Cerebellar cortex (tissue), 1 donor: ENCODE measurements at places on chromosomes 16 and 17.

GRCh38 chr16:23175651-23176050 is 6.9 kb upstream of the SCNN1G start:
- no peak for DNase-seq

GRCh38 chr17:6761779-6762178 is 5.9 kb downstream of the XAF1 start:
- no peak for DNase-seq

GRCh38 chr17:16928406-16929034 is 43.4 kb downstream of the TNFRSF13B start:
- DNase-seq, result no peak

- DNase-seq, result no peak
Measured at GRCh38 chr16:65024767-65025178, 97.1 kb downstream of the CDH11 start.

DNA sequence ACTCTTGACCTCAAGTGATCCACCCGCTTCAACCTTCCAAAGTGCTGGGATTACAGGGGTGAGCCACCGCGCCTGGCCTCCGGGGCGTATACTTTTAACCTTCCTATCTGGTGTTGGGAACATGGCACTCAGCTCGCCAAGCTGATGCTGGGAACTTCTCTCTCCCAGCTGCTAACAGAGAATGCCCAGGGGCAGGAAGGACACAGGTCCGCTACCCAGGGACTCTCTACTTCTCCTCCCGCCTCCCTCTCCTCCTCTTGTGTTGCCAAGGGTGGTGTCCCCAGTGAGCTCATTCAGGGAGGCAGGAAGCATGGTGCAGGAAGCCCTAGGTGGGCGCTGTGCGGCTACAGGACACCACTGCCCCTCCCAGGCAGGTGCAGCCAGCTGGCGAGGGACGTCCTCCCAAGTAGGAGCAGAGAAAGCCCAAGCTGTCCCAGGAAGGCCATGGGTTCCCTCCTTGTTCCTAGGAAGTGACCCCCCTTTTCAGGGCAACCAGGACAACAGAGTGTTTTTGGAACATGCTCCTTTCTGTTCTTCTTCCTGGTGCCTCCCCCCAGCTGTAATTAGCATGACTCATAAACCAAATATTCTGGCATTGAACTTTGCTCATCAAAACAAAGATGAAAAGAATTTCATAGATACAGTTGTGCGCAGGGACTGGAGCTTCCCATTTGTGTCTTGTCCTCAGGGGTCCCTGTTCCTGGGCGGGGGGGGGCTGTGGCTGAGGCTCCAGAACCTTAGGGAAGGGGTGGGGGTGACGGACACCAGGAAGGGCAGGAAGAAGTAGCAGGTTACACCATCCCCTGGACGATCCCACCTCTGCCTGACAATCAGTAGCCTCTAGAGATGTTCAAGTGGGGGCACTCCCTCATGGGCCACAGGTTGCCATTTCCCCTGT is 2.7 kb downstream of the C1QTNF1 start:
- no peak for DNase-seq

DNA sequence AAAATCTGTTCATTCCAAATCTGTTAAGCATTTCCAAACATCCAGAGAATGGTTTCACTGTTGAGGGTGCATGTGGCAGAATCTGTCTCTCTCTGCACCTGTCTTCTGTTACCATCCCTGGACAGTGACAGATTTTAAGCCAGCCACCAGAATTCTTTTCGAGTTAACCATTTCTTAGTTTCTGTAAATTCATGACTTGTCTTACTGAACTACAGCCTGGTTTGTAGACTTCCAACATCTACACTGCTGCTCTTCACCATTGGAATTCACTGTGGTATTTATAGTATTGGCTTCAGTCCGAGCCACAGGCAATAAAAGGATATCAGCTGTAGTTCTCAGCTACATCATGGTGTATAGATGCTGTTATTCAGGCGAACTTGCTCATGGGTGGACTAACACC is 47.6 kb downstream of the GOSR1 start:
- DNase-seq, result no peak

DNA sequence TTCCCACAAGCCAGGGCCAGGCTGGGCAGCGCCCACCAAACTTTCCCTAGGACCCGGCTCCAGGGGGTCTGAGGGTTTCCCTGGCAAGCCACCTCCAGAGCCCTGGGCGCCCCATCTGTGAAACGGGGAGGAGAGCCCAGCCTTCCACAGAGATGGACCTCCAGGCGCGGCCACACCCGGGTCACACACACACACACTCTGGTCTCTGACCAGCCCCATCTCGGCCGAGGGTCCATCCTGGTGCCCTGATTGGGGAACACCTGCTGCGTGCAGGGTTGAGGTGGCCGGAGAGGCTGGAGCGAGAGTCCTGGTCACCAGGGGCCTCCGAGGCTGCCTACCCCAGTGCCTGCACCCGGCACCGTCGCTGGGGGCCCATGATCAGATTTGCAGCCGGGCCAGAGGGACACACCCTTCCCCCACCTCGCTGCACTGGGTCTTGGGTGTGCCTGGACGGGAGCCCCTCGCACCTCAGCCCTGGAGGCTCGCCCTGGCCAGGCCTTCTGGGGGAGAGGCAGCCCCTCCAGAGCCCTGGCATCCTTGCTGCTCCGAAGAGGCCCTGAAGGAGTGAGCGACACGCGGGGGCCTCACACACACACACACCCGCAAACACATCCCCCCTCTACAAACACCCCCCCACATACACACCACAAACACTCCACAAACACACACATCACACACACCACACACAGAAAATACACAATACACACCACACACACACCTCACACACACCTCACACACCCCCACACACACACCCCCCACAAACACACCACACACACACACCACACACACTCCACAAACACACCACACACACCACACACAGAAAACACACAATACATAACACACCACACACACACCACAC is 29.7 kb downstream of the SLC25A10 start:
- DNase-seq, result no peak

GRCh38 chr16:58264961-58265479 is 29.8 kb downstream of the PRSS54 start:
- no peak for DNase-seq

DNA sequence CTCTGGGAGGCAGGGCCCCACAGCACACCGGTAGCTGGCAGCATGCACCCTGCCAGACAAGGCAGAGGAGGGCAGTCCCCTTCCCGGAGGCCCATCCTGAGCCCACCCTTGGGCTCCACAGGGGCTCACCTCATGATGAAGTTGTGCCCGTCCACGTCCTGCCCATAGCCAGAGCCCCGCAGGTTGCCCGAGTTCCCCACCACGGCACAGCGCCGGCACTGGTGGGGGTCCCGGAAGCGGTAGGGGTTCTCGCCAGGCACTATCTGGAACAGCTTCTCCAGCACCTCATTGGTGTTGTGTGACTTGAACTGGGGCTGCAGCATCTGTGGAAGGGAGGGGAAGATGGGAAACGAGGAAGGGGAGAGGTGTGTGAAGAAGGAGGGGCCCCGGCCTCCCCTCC is 44.0 kb downstream of the ST3GAL2 start:
- DNase-seq, result no peak

DNA sequence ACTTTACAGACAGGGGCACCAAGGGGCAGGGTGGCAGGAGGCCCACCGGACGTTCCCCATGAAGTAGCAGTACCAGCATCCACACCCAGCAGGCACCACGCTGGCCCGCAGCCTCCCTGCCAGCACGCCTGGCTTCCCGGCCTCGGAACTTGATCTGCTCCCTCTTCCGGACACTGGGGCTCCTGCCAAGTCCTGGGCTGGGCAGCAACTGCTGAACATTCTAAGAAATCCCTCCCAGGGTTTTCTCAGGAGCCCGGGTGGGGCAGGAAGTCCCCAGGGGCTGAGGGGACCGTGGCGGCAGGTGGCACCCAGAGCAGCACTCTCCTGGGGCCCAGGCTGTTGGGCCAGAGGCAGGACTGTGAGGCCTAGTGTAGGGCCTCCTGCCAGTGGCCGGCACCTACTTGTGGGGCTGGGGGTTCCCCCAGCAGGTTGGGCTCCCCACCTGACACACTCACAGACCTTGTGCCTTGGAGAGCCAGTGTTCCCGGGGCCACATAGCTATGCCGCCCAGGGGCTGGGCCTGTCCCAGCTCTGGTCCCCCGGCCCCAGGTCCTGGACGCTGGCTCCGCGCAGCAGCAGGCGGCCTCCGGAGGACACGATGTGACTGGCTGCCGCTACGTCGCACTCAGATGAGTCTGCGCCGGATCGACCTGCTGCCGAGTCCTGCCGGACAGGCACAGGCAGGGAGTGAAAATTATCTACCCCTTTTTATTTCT is 86.2 kb upstream of the CBX4 start:
- peak; percentile 11 for DNase-seq

GRCh38 chr16:59754854-59755253 is 1020.7 kb upstream of the GOT2 start:
- DNase-seq, result no peak

GRCh38 chr16:89422905-89423630 is 67.3 kb downstream of the ANKRD11 start:
- no peak for DNase-seq

DNA sequence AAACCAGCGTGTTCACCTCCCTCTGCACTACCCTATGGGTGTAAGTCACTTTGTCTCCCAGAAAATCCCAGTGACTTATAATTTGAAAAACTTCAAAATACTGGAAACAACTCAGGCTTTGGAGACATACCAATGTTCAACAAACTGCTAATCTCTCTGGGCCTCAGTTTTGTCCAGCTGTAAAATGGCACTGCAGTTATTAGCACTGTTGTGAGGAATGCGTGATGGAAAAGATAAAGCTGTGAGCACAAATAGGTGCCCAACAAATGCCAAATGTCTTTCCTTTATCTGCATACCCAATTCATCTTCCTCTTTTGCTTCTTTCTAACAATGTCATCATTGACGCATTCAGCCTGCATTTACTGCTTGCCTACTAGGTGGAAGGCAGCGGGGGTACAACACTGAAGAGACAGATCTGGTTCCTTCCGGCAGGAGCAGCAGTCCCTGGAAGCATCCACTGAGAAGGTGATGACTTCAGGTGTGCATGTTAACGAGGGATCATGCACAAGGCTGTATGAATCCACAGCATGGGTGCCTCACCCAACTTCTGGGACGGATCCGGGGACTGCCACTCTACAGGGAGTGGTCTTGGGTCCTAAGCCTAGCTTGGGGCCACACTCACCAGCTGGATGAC is 63.4 kb downstream of the CYTH1 start:
- DNase-seq, result peak; percentile 57

GRCh38 chr17:32523017-32523680 is 36.4 kb downstream of the CDK5R1 start:
- no peak for DNase-seq

DNA sequence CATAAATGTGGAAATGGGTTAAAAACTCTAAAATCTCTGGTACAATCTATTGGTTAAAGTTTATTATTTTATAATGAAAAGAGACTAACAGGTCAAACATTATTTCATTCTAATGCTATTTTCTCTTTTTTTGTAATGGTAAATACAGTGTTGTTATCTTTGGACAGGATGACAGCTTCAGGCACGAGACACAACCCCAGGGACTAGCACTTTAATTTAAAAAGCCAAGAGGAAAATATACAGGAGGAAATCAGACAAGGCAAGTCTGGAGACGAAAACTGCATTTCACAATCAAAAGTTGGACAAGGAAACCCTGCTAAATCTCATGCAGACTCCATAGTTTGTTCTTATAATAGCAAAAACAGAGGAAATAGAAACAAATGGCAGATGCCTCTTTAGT is 589.1 kb upstream of the CDH8 start:
- no peak for DNase-seq

DNA sequence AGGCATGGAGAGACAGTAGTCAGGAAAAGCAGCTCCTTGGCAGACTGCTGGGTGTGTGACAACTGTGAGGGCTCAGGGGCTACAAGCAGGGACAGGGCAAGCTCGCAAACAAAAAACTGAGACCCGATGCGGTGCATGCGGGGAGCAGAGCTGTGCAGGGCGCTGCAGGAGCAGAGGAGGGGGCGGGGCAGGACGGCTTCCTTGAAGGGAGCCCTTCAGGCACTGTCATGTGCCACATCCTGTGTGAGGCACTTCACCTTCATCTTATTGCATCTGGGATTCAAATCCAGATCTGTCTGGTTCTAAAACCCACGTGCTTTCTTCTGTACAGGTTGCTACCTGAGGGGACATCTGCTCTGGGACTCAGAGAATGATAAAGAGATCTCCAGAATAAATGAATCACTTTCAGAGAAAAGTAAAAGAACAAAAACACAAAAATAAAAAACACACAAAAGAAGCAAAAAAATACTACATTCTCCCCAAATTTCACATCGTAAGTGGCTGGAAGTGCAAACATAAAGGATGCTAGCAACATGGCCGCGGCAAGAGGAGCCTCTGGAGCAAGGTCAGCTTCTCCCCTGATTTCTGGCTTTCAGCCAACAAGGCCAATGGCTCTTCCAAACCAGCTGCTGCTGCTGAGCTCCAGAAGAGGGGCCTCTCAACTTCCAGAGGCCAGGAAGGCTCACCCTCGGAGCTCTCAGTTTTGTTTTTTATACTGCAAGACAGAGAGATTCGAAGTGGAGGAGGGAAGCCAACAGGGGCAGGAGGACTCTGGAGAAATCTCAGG is 14.2 kb downstream of the LYRM9 start:
- DNase-seq, result no peak
